ENCODE measurements at places on chromosomes 16 and 17.

GRCh38 chr16:79792664-79793351 lies 192.3 kb upstream of the MAF start:
- no peak for DNase-seq

DNA sequence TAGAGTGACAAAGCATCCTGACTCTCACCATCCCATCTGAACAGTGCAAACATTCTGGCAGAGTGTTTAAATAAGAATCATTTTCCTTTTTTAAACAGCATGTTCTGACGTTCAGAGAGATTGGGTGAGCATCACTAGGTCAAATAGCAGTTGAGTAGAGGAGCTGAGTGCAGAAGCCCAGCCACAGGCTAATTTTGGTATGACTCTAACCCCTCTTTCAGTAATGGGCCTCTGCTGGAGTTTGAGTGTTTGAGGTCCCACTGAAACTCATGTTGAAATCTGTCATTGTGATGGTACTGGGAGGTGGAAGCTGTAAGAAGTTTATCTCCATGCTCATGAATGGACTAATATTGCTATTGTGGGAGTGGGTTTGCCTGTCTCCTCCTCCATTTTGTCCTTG lies 194.4 kb downstream of the SALL1 start:
- no peak for DNase-seq

GRCh38 chr17:51761105-51761504 lies 397.4 kb downstream of the CA10 start:
- no peak for DNase-seq

DNA sequence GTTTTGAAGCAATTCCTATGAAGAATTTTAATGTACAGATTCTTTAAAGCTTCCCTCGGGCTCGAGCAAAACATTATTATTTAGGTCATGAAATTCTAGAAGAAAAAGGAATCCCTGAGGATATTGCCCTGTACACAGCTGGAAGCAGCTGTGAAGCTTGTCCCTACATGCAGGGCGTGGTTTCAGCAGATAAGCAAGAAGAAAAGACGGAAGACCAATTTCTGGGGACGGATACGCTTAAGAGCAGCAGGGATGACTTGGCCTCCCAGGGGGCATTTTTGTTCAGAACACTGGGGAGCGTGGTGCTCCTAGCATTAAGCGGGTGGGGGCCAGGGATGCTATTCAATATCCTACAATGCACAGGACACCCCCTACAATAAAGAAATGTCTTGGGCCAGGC lies 34.3 kb downstream of the LITAF start:
- no peak for DNase-seq

DNA sequence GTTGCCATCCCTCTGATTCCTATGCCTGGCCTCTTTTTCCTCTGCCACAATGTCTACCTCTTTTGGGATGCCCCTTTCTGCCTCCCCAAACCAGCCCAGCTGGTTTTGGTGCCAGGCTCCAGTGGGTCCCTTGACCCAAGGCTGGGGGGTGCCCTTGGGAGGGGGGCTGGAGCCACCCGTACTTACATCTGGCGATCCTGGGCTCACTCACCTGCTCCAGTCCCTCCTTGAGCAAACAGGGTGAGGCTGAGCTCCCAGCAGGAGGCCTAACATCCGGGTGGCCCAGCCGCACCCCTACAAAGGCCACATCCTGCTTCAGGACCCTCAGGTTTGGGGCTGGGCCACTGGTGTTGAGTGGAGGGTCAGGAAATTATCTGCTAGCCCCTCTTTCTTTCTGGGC lies 1.2 kb downstream of the ERN2 start:
- DNase-seq: no peak

- no peak for DNase-seq
Observed at GRCh38 chr17:79047291-79047920, 23.4 kb downstream of the C1QTNF1 start.

DNA sequence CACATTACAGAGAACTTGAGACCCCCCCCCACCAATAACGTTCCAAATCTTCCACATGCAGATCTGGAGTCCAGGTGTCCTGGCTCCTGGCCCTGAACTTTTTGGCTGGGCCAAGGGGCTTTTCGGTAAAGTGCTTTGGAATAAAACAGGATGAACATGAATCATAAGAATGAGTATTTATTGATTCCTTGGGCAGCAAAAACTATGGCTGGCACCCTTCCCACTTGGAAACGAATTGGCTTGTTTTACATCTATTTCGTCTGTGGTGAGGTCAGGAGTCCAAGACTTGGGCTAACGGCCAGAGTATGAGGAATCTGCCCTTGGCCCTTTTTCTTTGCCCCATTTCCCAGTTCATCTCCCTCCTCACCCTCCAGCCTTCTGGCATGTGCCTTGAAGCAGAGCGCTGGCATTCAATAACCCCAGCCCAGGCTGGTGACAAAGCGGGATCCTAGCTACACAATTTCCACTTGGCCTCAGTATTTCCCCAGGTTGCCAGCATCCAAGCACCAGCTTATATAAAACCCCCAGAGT lies 4.1 kb upstream of the UBTF start:
- no peak for DNase-seq

DNA sequence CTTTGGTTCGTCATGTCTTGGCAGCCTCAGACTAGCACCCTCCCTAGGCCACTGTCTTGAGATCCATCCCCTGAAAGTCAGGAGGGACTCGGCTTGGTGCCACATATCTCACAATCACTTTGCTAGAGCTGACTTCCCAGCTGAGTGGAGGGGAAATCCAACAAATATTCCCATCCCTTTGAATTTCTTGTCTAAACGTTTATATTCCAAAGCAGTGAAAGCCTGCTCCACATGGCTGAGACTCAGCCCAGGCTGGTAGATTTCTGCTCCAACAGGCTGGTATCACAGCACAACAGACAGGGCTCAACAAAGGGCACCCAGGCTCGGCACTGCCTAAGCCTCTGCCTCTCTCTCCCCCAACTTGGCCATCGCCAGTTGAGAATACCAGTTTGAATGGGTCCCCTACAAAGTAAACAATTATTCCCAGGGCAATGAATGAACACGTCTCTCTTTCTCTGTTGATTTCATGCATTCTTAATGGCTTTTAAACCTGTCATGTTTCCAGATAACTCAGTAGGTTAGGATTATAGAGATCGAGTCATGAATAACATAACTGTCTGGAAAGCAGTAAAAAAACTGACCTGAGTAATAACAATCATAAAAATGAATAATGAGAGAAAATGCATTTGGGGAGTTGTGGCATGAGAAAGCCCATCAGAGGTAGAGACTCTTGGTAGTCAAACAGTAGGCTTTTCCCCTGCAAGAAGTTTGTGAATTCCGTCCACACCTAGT lies 1.0 kb downstream of the KRT13 start:
- no peak for DNase-seq
